AG09309 (cell line): ENCODE measurements at places on chromosomes 11 and 22.

DNA sequence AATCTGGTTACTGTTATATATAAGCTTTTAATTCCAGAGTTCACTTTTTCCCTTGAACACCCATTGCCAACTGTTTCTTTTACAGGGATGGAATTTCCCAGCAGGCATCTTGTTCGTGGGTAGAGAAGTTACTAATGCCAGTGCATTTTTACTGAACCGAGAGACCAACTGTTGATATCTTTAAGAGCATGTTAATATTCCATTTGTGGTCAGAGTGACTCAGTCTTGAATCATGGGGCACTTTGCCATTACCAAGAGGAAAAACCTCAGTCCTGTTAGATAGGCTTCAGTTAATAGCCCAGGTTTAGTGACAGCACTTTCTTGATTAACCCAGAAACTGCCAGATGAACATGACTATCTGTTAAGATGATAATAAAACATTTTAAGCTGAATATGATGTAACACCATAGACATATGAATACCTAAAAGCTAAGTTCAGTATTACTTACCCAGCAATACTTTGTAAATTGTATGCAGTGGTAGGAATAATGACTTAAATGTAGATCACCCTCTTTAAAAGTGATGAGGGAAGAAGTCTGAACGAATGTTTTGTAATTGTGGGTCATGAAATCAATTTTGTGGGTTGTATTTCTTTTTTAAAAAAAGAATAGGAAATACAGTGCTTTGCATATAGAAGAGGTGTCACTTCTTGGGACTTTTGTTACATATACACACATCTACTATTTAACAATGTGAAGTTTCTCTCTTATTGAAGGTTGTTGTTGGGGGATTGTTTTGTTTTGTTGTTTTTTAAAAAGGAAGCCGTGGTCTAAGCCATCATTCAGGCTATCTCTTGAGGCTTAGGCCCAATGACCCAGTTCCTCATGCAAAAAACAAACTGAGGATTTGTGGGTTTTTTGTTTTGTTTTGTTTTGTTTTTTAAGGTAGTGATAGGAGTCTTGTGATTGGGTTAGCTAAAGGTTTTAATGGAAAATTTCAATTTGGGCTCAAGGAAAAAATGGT is 79.2 kb upstream of the GRIK4 start:
- DNase-seq = peak; percentile 99

GRCh38 chr11:69859275-69859934 is 40.2 kb upstream of the FGF3 start:
- no peak for DNase-seq

DNA sequence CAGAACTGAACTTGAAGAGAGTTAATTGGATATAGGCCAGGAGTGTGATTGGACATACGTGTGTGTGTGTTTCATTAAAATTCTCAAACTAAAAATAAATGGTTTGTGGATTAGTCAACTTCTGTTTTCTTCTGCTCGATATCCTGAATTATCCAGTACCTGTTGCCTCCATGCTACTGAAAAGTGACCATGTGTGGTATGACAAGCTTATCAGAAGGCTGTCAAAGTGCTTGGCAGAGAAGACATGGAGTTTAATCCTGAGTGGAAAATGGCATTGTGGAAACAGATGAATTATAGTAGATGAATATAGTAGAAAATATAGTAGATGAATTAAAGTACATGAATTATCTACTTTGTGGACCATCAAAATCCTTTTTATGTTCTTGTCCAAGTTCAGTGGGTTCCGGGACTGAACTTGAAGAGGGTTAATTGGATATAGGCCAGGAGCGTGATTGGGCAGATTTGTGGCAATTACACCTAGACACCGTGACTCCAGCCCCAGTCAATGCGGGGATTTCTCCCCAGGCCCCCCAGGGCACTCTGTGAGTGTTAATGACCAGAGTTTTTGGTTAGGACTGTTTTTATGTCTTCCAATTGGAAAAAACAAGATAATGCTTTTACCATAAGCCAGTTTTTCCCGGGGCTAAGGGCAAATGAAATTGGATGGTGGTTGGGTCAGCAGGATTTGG is 30.1 kb downstream of the GRAMD1B start:
- no peak for DNase-seq

GRCh38 chr22:30425616-30426387 is at the start of gene MTFP1:
MTFP1 (plus strand) TSS chr22:30425768; CDS start chr22:30425880, 112 bp downstream.
- no peak for DNase-seq

DNA sequence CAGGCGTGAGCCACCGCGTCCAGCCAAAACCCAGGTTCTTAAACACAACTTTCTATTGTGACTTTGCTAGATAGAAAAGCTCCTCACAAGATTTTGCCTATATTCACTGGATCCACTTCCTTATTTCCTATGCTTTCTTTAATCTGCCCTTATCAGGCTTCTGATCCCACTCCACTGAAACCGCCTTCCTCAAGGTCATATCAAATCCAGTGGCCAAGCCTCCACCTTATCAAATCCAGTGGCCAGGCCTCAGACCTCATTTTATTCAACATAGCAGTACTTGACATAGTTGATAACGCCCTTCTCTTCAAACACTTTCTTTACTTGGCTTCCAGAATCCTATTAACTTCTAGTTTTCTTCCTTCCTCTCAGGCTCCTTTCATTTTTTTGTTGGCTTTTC is 29.5 kb downstream of the DIXDC1 start:
- DNase-seq = no peak

DNA sequence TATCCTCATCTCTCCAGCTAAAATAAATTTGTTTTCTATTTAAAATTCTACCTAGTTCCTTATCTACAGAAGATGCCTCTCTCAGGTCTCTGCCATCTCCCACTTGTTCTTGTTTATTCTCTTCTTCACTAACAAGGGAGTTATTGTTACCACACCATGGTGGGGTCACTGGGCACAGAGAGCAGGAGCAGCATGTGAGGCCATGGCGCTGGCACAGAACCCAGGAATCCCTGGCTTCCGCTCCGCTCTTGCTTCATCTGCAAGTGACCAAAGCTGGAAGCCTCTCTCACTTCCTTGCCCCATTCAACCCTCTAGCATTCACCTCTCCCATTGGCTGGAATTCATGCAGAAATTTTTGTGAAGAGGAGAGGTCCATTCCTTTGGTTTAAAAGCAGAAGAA is 190.7 kb upstream of the NCAM1 start:
- no peak for DNase-seq

DNA sequence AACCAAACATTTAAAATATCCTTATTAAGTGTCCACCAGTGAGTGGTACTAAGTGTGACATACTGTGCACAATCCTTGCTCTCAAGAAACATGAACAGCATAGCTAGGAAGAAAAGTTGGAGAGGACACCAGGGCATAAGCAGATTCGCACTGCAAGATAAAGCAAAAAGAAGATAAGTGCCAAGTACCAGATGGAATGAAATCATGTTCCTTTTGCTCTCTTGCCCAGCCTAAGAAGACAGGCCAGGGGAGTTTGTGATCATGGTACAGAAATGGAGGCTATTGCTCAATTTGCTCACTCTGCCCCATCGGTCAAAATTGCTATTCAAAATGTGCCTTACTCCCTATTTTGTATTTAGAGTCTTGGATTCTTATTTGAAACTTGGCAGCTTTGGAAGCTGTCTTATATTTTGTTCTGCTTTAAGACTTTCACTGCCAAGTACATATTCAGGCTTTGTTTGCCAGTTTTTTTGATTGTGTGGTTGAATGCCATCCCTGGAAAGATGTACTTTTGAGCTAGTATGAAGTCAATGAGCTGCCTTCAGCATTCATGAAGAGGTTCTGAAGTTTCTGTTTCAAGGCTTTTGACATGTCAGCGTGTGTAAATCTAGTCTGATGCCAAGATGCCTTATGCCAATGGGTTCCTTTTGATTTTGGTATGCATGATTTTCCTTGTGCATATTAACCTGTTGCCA is 90.3 kb downstream of the PAX6 start:
- DNase-seq = no peak

- no peak for DNase-seq
These were observed 2.0 kb upstream of the KCNJ1 start for GRCh38 chr11:128868841-128869671.

- no peak for DNase-seq
These were observed 1282.9 kb downstream of the TBC1D22A start for GRCh38 chr22:48045369-48045768.

- DNase-seq = no peak
These were observed 16.3 kb downstream of the APOL5 start for GRCh38 chr22:35733791-35734516.

DNA sequence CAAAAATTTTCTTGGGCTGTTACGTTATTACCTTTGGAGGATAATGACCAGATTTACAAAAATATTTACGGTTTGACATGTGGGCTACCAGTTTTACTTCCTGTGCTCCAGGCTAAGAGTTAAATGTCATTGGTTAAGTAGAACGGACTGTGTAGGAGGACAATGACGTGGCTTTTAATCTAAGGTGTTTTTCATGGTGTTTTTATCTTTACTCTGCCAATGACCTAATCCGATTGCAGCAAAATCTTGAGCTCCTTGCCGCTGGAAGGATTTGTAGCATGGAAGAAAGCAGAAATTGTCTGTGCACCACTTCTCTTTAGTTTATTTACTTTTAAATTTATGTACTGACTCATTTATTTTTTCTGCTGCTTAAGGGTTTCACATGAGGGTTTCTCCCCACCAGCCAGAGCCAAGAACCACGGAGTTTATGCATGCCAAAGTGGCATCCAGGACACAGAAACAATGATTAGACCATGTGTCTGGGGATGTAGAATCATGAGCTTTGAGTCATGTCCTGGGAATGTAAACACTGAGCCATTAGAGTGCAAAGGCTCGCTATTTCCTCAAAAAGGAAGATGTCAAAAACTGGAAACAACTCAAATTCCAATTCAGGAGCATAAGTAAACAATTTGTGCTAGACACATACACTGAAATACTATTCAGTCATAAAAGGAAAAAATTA is 1.9 kb upstream of the CARD16 start:
- peak; percentile 95 for DNase-seq

DNA sequence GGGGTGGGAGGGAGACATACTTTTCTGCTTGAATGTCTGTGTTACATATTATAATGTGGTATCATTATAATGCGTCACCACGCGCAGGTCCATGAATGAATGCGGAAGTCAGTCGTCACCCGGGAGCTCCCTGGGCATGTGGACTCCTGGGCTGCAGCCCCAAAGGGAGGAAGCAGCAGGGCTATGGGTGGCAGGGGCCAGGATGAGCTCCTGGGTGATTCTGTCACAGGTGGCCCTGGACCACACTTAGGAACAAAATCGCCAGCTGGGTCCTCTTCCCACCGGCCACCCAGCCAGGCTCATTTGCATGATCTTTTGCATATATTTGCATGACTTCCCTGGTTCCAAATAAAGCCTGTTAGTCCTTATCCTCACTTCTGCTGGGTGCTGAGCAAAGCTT is 51.2 kb downstream of the KCNJ4 start:
- DNase-seq = no peak

DNA sequence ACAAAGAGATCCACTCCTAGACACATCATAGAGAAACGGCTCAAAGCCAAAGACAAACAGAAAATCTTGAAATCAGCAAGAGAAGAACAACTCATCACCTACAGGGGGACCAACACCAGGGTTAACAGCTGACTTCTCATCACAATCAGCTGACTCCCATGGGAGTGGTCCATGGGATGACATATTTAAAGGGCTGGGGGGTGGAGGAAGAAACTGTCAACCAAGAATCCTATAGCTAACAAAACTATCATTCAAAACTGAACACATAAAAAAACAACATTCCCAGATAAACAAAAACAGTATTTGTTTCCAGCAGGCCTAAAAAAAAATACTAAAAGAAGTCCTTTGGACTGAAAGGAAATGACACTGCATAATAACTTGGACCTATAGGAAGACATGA is 86.7 kb downstream of the APOL5 start:
- DNase-seq = no peak

DNA sequence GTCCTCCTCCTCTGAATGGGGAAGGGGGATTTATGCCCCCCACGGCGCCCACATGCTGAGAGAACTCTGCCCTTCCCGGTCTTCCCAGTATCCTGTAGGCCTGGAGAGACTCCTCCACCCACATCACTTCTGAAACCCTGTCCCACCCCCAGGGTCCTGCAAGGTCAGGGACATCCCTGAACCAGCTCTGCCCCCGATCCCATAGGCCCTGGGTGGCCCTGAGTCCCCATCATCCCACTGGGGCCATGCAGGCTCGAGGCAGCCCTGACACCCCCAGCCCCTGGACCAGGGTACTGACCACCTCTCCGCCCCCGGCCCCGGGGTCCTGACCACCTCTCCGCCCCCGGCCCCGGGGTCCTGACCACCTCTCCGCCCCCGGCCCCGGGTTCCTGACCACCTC is 11.7 kb downstream of the B4GALNT4 start:
- no peak for DNase-seq

DNA sequence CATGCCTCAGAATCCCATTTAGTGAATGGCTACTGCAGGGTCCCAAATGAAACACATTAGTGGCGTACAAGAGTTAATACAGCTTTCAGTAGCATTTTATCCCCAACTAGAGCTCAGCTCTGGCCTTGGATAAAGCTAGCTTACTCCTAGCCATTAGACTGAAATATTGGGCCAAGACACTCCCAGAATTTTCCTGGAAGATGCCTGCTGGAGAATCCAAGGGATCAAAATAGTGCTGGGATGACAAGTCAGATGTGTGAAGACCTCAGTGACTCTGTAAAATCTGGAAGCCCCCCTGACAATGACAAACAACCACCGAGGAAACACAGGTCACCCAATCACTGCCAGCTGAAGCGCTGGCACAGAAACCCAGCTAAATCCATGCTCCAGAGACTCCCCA is 303.1 kb upstream of the SORL1-AS1 start:
- DNase-seq = no peak
